ENCODE measurements at places on chromosomes 16 and 17.
A peak's percentile ranks its signal among the peaks of the same experiment; 100 is the strongest.

DNA sequence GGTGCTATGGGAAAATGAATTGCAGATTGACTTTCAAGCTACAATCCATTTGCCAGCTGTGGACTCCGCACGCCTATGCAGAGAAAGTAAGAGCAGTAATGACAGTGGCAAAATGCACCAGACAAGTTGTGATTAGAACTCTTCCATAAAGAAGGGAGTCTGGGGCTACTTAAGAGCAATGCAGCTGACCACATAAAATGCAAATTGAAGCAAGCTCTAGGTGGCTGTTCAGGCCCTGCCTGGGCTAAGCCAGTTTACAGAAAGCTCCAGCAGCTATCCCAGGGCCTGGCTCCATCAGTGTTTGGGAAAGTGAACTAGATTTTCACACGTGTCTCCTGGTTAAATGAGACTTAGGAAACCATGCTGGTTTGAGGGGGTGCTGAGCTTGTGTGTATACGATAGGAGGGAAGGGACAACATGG lies 2.2 kb upstream of the MAP2K6 start:
- DNase-seq: no peak

- DNase-seq: no peak
Observed at GRCh38 chr16:814974-815373, 14.4 kb upstream of the GNG13 start.

DNA sequence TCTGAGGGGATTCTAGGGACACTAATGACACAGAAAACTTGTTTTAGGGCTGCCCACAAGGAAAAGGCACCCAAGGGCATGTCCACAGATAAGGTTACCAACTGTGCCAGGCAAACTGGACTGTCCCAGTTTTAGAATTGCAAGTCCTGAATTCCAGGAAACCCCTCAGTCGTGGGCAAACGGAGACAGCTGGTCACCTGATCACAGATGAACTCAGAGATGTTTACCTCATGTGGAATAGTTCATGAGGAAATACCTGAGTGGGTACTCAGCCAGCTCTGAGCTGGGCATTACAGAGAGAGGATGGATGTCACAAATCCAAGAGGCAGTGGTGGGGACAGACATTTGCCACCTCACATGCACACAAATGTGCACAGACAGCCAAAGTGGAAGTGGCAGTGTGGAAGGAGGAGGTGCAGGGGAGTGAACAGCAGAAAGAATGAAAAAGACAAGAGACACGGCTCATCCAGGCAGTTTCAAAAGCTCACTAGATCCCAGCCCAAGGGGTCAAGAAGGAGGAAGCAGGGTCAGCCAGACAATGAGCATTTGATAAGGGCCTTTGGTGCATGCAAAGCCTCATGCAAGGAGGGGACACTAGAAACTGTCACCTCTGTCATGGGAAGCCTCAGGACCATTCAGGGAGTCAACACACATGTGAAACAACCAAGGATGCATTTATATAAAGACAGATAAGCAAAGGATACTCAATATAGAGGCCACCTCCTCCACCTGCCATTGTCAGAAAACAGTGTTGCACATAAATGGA lies 24.8 kb downstream of the TTLL6 start:
- no peak for DNase-seq

DNA sequence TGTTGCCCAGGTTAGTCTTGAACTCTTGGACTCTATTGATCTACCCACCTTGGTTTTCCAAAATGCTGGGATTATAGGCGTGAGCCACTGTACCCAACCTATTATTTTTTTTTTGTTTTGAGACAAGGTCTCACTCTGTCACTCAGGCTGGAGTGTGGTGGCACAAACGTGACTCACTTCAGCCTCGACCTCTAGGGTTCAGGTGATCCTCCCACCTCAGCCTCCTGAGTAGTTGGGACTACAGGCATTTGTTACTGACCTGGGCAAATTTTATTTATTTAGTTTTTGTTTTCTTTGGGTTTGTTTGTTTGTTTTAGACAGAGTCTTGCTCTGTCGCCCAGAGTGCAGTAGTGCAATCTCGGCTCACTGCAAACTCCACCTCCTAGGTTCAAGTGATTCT lies 4.0 kb downstream of the SAT2 start:
- DNase-seq: no peak

GRCh38 chr16:9845661-9846361 lies 336.4 kb downstream of the GRIN2A start:
- no peak for DNase-seq

GRCh38 chr17:40499551-40500189 lies 1.8 kb downstream of the TNS4 start:
- no peak for DNase-seq

GRCh38 chr16:2603165-2604015 lies 65.6 kb downstream of the PDPK1 start:
- DNase-seq: peak; percentile 91

Data from GM06990 (cell line).